Heart right ventricle (tissue), 16 donors: ENCODE measurements at places on chromosomes 6 and 20. TPM values are rescaled to one million over a fixed set of nuclear protein-coding genes. Genes with fewer than 3 reads are reported as not detected.

MUCL3 gene
- not detected for total RNA-seq

CD40 gene
- 4.8 TPM for total RNA-seq

C6orf15 gene
- not detected for total RNA-seq

DNA sequence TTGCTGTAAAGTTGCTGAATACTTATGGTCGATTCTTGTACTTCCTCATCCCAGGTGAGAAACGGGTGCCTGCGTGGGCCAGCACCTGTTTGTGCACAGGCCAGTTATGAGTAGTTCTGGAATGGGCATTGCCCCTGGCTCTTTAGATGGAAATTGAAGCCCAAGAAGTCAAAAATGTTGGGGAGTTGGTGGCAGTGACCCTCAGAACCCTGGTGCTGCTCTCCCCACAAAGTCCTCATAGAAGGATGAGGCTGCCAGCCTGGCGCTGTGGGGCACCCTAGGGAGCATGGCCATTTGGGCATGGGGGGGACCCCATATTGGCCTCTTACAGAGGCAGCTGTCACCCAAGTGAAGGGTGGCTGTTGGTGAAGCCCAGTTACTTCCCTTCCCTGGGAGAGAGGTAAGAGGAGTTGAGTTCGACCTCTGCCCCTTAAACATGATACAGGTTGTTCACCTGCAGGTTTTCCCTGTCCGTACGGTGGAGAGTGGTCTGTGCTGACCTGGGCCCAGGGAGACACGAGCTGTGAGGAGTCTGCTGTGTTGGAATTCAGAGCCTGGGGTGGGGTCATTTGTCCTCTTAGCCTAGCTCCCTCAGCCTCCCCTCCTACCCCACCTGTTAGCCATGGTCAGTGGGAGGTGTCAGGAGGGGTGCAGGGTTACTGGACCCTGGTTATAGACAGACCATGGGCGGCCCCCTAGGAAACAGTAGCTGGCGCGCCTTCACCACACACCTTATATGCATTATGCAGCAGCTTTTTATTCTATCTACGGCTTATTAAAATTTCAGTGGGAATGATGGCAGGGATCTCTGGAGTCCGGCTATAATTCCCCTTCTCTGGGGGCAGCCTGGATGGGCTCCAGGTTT, 4.9 kb downstream of the HMGA1 start:
- DNase-seq: no peak

- DNase-seq: no peak
These were observed 298.2 kb downstream of the SAMD5 start for GRCh38 chr6:147806697-147807096.

GRCh38 chr6:1802491-1803395, 193.0 kb downstream of the FOXC1 start:
- DNase-seq: no peak

DNA sequence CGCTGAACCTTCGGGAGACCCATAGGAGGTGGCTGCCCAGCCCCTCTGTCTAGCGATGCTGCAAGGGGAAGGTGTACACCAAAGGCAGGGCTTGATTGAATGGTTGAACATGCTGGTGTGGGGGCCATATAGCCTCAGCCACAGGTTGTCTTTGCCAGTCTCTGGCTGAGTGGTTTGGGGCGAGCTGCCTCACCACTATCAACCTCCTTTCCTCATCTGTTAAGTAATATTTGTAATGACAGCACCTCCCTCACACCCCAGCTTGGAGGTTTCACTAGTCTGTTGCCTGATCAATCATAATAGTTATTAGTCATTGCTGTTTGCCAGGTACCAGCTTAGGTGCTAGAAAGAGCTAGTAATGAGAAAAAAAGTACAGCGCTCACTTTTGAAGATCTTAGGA, 11.8 kb upstream of the ZNF831 start:
- DNase-seq: no peak

DNA sequence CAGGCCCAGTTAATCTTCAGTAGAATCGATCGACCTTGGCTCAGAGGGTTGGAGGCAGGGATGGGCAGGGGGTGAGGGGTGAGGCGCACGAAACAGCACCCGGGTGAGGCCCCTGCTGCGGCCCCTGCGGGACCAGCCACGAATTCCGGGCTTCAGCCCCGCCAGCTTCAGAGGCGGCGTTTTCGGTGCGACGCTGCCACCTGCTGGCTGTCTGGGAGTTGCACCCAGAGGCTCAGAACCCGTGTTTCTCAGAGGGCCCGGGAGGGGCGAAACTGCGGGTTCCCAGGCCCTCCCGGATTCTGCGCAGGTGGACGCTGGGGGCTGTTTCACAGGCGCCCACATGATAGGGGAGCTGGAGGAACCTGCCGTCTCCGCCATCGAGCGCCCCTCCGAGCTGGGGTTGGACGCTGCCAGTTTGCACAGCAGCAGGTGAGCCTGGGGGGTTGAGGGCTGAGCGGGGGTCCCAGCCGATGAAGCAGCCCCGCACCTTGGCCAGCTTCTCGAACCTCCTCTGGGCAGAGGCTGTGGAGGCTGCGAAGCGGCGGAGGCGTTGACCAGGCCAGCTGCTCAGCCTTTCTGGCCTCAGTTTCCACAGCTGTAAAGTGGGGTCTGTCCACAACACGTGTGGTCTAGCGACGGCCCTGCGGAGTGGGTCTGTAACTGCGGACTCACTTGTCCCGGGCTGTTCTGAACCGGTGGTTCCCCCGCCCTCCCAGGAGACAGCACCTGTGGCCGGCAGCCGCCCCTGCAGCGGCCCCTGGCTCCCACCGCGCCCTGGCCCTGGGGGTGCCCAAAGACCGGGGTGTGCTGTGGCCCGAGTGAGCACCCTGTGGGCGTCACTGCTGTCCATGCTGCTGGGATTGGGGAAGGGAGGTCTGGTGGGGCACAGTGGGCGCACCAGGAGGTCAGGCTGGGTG, 2.5 kb upstream of the BHLHE23 start:
- peak; percentile 82 for DNase-seq

- DNase-seq: no peak
These were observed 56.5 kb downstream of the ARMC2 start for GRCh38 chr6:108904741-108905140.

DNA sequence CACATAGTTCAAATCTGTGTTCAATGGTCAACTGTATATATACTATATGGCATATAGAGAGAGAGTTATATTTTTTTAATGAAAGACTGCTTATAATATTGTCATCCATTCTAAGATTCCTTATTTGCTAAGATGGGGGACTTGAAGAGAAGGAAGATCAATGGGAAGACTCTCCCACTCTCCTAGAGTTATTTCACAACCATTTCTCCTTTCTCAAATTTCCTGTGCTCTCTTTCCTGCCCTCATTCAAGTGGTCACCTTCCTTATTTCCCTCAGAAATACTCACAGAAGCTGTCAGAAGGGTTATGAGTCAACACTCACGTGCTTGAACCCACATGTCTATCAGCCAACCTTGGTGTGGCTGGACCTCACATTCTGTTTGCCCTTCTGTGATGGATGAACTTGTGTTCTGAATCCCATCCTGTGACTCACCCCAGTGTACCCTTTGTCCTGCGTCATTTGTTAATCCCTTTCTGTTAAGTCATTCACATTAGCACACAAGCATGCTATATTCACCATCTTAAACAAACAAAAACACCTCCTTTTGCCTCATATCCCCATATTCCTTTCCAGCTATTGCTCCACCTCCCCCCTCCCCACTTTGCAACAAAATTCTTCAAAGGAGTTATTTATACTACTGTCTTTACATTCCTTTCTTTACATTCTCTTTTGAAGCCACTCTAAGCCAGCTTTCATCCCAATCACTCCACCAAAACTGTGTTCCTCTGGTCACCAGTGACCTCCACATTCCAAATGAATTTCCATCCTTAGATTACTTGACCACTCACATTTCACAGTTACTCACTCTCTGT, 279.3 kb upstream of the TCF21 start:
- DNase-seq: no peak
